ENCODE measurements at places on chromosomes 12 and 14.

DNA sequence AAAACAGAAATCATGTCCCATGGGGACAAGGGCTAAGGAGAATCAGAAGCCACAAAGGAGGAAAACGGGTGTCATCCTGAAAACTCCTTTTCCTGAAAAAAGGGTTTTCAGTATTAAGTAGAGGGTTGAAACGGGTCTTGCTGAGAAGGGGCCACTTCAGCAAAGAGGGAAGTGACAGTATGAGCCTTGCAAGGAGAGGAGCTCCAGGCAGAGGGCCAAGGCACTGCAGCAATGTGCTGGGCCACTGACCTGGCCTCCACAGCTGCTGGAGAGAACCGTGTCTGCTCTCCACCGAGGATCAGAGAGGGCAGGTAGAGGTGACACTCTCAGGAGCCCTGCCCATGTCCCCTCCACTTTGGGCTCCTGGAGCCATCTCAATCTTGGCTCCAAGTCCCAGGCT, 103.3 kb downstream of the NCOR2 start:
- DNase-seq, result no peak

DNA sequence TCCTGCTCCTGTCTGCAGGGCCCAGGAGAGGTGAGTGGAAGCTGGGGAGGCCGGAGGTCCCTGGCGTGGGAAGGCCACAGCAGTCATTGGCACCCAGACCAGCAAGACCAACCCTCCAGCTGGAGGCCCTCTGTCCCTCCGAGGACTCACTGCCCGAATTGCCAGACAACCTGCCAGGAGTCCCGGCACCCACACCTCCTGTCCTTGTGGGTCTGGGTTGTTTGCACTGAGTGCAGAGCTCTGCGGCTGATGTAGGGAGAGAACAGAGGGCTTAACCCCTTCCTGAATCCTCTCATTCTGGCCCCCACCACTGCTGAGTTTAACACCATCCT, 204.9 kb downstream of the KIF26A start:
- DNase-seq, result no peak

DNA sequence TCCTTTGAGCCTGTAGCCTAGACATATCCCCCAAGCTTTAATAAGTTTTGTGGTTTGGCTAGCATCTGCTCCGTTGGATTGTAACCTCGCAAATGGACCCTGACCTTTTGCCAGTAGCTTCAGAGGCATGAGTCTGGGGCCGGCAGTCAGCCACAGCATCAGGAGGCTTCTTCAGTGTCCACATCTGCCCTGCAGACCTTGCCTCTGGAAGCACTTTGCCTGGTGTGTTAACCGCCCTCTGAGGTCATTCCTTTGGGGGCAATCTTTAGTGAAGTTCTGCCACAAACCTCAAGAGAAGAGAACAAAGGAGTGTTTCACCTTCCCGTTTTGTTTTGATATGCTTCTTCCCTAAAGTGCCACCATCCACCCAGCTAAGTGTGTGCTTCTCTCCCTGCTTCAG, 71.4 kb downstream of the GNS start:
- no peak for DNase-seq

DNA sequence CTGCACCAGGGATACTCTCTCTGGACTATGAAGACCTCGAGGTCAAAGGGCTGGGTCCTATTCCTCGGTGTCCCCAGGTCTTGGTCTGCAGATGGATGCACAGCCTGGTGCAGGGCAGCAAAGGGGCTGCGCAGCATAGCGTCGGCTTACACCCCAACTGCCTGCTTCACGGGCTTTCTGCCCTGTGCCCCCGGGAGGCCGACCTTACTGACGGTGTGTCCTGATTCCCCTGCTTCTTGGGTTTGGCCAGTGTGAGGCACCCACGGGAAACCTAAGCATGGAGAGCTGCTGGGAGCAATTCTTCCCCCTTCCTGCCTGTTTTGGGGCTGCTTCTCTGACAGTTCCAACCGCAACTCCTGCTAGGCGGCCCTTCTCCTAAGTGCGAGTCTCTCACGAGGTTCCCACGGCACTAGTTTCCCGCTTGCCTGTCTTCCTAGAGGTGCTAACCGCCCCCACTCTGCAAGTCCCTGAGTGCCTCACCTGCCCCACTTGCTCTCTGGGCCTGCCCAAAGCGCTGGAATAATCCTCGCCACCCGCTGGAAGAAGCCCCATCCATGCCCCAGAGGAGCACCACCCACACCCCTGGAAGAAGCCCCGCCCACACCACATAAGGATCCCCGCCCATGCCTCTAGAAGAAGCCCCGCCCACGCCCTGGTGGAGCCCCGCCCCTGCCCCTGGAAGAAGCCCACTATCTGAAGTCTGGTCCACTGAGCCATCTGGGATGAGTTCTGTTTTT, 54.0 kb downstream of the PRIMA1 start:
- no peak for DNase-seq

- DNase-seq, result no peak
These were observed 553.0 kb downstream of the SLC16A7 start for GRCh38 chr12:60148831-60149230.

DNA sequence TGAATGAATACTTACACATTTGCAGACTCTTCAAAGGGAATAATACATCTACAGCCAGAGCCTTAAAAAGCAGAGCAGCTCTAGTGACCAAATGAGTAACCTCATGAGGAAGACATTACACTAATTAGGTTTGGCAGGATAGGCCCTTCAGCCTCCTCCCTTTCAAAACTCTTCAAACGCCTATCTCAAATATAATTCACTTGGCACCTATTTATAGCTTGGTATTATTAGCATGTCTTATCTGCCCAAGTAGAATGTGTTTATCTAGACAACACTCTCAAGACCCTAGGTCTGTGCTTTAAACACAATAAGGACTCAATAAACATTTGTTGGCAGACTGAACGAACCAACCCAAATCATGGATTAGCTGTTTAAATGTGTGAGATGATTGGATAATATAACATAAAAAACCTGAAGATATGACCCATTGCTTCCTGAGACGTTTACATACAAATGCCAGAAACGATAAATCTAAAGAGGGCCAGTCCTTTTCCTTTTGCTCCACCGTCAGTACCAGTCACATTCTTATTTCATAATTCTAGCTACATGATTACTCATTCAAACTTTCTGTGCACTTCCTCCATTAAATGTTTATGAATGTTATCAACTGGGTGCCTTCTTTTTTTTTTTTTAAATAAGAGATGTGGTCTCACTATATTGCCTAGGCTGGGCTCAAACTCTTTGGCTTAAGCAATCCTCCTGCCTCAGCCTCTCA, 123.3 kb downstream of the CEP83 start:
- no peak for DNase-seq

- no peak for DNase-seq
These were observed 149.8 kb downstream of the TGFB3 start for GRCh38 chr14:75831952-75832351.

DNA sequence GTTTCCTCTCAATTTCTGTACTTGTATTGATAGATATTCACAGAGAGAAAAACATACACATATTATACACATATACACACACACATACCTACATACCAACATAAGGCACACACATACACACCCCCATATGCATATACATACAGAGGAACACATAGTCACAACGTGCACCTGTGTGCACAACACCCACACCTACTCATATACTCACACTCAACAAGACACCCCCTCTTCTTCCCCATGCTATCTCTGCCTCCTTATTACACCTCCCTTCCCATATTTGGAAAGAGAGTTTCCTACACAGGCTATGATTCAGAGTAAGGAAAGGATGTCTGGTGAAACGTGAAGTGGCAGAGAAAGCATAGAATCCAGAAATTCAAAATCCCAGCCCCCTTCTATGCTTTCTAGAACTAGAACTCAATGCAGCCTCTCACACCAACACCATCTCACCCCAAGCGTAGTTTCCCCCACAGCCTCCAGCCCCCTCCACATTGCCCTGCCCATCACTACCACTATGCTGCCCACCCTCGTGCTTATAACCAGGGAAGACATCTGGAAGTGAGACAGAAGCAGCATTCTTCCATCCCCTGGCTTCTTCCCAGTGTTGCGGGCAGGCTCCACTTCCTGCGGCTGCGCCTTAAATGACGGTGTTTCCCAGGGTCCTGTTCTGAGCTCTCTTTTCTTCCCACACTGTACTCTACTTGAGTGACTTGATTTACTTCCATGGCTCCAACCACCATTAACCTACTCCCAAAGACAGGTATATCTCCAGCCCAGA, 2.4 kb downstream of the RNASE8 start:
- no peak for DNase-seq

- DNase-seq, result no peak
These were observed 323.0 kb downstream of the VRK1 start for GRCh38 chr14:97120204-97120603.

- no peak for DNase-seq
These were observed 224.3 kb upstream of the NAV3 start for GRCh38 chr12:77606348-77606747.

DNA sequence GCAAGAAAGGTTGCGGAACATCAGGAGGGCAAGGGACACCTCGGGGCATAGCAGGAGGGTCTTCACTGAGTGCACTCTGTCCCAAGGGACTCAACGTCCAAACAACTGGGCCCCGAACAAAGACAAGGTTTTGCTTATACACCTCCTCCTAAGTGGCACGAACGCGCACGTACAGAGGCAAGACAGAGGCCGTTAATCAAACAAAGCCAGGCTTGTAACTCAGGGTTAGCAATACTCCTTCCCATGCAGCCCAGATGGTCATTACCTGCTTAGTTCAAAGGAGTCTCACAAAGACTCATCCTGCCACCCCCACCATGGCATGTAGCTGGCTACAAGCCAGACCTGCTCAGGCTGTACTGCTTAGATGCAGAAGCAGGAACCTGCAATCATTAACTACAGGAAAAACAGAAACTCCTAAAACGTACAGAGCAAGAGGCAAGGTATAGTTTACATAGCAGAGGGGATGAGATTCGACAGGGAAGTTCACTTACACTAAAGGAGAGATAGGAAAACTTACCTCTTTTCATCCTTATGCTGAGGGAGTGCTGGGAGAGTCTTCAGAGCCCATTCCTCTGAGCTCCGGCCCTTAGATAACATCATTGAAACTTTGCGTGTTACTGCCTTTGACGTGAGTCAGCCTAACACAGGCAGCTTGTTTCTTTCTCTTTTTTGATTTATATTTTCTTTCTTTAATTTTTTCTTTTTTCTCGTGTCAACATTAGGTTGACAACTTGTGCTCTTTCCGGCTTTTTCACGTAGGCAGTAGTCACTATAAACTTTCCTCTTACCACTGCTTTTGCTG, 1319.1 kb downstream of the TMEM121 start:
- no peak for DNase-seq

- DNase-seq, result no peak
These were observed 2.1 kb upstream of the KRT72 start for GRCh38 chr12:52603314-52603713.

DNA sequence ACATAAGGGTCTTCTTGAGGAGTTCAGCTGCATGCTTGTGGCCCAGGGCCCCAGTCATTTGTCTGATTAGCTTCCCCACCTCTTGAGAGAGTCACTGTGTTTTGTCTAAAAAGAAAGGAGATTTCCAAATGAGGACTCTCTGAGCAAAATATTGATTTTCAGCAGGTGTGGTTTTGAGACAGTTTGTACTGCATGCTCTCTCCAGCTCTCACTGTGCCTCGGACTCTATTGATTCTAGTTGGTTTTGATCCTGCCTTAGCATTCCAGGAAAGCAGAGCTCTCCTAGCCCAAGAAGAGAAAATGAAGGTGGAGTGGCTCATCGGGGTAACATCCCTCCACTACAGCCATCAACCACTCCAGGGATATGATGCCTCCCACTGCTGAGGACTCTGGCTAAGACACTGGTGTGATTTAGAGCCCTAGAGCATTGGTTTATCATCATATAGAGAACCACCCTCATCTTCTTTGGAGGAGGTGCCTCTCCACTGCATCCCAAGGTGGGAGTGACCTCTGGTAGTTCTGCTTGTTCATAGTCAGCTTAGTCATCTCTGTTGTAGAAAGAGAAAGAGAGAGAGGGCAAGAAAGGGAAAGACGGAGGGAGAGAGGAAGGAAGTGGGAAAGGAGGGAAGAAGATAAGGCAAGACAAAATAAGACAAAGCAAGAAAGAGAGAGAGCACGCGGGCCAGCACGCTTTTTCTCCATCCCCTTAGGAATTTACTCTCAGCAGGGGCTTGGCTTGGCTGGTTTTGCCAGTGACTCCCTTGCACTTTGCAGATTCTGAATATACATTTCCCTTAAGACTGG, 365.6 kb downstream of the DPF3 start:
- no peak for DNase-seq

DNA sequence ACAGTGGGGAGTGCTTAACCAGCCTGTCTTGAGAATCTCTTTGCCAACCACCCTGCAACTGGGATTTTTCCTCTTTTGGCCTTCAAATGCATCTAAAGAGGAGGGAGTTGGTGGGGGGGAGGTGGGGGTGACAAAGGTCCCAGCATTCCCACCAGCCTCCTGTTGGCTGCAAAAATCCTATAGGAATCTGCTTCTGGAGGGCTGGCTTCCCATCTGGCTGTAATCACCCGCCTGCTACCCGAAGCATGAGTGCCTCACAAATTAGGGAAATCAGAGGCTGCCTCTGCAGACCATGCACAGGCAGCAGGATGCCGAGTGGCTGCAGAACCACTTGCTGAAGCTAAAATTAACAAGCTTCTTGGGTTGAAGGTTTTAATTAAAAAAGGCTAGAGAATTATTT, 73.9 kb upstream of the WSCD2 start:
- DNase-seq, result no peak

- DNase-seq, result no peak
These were observed 23.2 kb downstream of the UBE3B start for GRCh38 chr12:109500406-109501185.

DNA sequence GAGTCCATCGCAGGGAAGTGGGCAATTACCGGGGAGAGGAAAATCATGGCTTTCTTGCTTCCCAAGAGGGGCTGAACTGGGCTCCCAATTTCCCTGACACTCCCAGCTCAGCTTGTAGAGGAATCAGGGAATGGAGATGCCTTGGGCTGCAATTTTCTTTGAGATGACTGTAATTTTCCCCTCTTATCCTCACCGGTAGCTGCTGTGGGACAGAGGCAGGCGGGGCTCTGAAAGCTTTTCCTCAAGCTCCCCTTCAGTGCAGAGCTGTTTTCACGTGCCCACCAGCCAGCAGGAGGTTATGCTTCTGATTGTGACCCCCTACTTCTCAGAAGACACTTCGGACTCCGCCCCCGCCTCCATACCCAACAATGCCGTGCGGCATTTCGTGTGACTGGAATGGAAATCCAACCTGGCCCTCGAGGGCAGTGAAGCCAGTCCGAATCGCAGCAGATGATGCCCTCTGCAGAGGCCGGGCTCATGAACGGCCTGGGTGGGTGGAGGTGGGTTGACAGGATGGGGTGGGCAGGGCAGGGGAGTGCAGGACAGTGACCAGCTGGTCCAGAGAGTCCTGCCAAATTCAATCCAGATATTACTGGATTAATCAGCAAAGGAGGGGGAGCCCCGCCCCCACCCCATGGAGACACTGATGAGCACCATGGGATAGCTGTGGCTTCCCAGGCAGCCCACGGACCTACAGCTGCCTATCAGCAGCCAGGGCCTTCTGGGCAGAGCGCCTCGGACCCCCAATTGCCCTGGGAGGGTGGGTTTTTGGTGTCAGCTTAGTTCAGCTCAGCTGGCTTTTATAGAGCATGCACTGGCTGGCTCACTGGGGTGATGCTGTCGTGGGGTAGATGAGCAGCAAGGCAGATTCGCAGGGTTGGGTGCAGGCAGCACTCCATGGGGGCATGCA, 37.6 kb downstream of the RTL1 start:
- DNase-seq, result no peak

GRCh38 chr12:107515446-107515958, 170.1 kb upstream of the PWP1 start:
- no peak for DNase-seq

- DNase-seq, result no peak
These were observed 9.1 kb upstream of the MDM2 start for GRCh38 chr12:68798882-68799234.

Measured in GM19239 (cell line).